ENCODE measurements at places on chromosomes 7 and 10.

- no peak for DNase-seq
Observed at GRCh38 chr10:113612154-113612553, 51.7 kb downstream of the NRAP start.

- DNase-seq, result no peak
Observed at GRCh38 chr7:25753837-25754236, 398.2 kb upstream of the NFE2L3 start.

DNA sequence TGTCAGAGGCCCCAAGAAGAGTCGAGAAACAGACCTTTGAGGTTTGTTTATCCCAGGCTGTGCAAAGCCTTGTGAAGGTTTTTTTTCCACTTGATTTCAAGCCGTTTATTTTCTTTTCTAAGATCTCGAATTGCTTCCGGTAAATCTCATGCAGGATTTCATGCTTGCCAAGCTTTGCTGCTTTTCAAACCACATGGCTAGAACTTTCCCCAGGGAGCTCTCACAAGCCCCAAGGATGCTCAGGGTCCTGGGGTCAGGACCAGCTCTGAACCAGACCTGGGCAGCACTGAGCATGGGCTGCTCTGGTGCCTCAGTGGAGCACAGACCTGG is 48.0 kb upstream of the AQP1 start:
- DNase-seq, result no peak

- DNase-seq, result no peak
Observed at GRCh38 chr7:2887816-2888215, 43.7 kb upstream of the GNA12 start.

DNA sequence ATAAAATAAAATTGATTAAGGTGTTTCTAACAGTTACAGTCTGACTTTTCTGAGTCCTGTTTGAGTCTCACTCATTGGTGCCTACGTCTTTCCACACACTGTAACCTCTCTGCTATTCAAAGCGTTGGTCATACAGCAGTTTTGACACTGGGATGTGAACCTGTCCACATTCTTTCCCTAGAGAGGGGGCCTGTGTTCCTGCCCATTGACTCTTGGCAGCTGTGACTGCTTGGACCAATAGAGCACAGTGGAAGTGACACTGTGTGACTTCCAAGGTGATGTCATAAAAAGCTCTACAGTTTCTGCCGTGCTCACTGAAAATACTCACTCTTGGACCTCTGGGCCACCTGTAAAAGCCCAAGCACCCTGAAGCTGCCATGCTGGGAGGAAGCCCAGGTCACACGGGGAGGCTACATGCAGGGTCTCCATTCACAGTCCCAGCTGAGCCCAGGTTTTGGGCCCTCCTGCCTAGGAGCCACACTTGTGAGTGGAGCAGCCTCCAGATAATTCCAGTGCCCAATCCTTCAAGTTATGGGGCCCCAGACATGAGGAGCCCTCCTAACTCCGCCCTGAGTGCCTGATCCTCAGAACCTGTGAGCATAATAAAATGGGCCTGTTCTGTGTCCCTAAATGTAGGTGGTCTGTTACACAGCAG is 704 bp upstream of the ANTXRL start:
- no peak for DNase-seq

GRCh38 chr7:46454816-46455215 is 533.7 kb upstream of the IGFBP3 start:
- no peak for DNase-seq

GRCh38 chr7:112193915-112194502 is 12.2 kb downstream of the DOCK4 start:
- no peak for DNase-seq
